NCI-H774 (cell line): ENCODE measurements at places on chromosomes 11 and 22.

GRCh38 chr11:128190312-128190711 lies 397.0 kb downstream of the ETS1 start:
- DNase-seq, result no peak

DNA sequence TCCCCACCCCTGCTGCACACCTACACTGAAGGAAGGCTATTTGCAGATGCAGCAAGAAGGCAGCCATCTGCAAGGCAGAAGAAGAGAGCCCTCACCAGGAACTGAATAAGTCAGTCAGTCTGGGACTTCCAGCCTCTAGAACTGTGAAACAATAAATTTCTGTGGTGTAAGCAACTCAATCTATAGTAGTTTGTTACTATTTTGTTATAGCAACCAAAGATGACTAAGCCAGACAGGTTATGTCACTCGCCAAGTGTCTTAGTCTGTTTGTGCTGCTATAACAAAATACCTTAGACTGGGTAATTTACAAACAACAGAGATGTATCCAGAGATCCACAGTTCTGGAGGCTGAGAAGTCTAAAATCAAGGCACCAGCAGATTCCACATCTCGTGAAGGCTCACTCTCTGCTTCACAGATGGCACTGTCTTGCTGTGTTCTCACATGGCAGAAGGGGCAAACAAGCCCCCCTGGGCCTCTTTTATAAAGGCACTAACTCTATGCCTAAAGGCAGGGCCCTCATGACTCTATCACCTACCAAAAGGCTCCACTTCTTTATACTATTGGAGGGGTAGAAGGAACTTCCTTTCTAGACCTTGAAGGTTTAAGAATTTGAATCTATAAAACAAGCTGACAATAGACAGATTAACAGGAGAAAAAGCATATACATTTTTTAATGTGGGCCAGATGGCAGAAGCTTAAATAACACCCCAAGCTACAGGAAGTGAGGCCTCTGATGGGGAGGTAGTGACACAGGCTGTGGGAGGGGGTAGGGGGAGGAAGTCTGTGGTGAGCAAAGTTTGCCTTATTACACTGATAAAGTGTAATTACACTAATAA lies 12.3 kb downstream of the APOL6 start:
- DNase-seq, result no peak

- no peak for DNase-seq
These were observed 42.5 kb downstream of the ZNRF3 start for GRCh38 chr22:28925916-28926315.

GRCh38 chr11:67452141-67452952 lies at the start of gene GPR152:
TSS of gene GPR152 (minus strand) at chr11:67452729. CDS start at chr11:67452724, 5 bp downstream.
- peak; percentile 4 for DNase-seq

DNA sequence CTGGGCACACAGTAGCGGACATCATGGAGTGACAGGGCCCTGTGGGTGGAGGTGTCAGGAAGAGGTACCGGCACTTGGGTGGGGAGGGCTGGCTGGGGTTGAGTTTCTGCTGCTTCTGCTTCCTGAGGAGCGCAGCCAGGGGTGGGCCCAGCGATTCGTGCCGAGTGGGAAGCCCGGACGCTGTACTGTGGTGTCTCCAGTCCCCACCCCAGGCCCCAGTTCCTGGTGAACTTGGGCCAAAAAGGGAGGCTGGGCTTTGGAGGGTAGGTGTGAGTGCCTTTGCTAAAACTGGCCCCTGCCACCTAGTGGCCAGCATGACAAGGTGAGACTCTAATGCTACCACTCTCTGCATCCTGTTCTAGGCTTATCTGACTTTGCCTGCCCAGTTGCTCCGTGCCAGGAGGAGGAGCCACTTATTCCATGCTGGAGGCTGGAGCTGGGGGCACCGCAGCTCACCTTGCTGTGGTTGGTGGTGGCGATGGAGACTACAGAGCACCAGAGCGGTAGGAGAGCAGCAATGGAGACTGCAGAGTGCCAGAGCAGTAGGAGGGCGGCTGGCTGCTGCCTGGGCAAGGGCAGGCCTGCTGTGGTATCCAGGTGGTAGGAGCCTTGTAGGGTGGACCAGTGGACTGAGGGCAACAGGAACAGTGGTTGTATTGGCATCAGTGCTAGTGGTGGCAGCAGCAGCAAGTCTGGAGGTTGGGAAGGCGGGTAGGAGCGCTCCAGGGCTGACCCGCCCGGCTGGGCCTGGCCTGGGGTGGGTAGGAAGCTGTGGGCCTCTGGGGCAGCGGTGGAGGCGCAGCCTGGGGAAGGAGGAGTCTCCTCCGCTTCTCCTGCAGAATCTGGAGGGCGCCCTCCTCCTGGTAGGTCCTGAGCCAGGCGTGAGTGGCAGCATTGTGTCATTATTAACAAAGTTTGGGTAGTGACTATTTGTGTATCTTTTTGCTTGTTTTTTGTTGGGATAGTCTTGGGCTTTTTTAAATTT lies 2.2 kb upstream of the RFPL2 start:
- DNase-seq, result peak; percentile 4
